LNCaP clone FGC (cell line): ENCODE measurements at places on chromosomes 6 and 20.

DNA sequence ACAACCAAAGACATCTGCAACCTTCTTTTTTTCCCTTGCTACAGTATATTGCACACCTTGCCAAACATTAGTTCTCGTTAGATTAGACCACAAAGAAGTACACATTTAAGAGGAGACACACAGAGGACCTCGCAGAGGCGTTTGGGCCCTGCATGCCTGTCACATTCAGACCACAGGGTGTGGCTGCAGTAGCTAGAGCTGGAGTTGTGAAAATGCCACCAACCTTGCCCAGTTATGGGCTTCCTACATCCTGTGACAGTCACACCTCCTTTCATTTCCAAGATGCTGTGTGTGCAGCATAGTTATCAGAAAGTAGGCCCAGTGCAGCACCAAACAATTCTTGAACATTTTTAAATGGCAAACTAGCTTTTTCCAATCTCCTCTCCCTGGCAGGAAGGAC, 2.4 kb downstream of the SYNE1 start:
- DNase-seq: no peak

GRCh38 chr20:31698803-31699718, 23.6 kb downstream of the BCL2L1 start:
- no peak for DNase-seq

DNA sequence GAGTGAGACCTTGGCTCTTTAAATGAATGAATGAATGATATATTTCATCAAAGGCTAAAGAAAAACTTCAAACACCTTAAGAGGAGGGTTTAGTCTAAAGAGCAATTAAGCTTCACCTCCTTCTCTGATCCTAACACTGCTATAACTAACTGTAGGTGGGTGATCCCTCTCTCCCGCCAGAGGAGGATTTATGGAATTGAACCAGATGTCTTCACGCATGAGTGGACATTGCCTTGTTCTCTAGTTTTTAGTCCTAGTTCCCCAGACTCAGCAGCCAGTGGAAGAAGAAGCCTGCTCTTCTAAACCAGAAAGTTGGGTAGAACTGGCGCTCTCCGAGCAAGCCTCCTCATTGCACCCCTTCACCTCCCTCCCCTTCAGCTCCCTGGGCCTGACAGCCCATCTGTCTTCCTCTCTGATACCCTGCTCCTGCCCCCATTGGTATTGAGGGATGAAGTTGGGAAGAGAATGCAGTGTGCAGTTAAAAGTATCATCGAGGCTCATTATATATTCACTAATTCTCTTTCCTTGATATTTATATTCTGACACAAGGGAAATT, 142.7 kb downstream of the ARID1B start:
- DNase-seq: no peak

DNA sequence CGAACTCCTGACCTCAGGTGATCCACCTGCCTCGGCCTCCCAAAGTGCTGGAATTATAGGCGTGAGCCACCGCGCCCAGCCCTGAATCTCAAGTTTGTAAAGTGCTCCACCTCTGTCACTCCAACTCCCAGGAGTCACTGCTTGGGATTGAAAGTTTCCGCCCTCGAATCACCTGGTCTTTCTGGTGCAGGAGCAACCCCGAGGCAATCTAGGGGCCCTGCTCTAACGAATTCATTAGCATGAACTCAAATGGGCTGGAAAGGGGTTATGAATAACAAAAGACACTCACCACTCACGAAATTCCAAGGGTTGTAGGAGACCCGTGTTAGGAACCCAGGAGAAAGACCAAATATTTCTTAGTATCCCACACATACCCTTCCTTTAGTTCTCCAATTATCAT, 26.1 kb downstream of the RBCK1 start:
- no peak for DNase-seq
